Cardiac muscle cell (in vitro differentiated cells and primary cell): ENCODE measurements at places on chromosomes 3 and 15.

- DNase-seq: no peak
These were observed 68.9 kb upstream of the STXBP5L start for GRCh38 chr3:120839120-120839519.

- DNase-seq: no peak
These were observed 40.3 kb upstream of the ICE2 start for GRCh38 chr15:60519218-60519617.

- peak; percentile 50 for DNase-seq
These were observed 2.3 kb downstream of the FBXL22 start for GRCh38 chr15:63599401-63600000.

GRCh38 chr3:71924721-71925120 is 139.8 kb upstream of the PROK2 start:
- no peak for DNase-seq

DNA sequence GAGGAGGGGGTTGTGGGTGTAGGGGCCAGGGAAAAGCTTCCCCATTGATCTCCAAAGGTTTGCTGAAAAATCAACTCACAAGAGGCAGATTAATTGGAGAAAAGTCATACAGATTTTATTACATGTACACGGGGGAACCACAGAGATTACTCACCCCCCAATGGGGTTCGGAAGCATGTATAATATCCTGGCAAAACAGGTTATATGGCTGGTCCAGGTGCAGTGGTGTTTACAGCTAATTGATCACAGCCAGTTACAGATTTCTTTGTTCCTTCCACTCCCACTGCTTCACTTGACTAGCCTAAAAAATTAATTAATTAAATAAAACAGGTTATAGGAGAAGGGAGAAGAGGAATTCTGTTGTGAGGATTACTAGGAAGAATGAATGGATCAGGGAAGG is 22.4 kb downstream of the PRKCI start:
- no peak for DNase-seq

- DNase-seq: no peak
These were observed 42.7 kb downstream of the STT3B start for GRCh38 chr3:31575448-31575847.

GRCh38 chr3:48738144-48738536 is 21.1 kb upstream of the IP6K2 start:
- no peak for DNase-seq

GRCh38 chr15:82122746-82123400 is 77.1 kb upstream of the MEX3B start:
- no peak for DNase-seq

- DNase-seq: peak; percentile 50
These were observed 244.5 kb downstream of the FGF12 start for GRCh38 chr3:192482809-192483208.

DNA sequence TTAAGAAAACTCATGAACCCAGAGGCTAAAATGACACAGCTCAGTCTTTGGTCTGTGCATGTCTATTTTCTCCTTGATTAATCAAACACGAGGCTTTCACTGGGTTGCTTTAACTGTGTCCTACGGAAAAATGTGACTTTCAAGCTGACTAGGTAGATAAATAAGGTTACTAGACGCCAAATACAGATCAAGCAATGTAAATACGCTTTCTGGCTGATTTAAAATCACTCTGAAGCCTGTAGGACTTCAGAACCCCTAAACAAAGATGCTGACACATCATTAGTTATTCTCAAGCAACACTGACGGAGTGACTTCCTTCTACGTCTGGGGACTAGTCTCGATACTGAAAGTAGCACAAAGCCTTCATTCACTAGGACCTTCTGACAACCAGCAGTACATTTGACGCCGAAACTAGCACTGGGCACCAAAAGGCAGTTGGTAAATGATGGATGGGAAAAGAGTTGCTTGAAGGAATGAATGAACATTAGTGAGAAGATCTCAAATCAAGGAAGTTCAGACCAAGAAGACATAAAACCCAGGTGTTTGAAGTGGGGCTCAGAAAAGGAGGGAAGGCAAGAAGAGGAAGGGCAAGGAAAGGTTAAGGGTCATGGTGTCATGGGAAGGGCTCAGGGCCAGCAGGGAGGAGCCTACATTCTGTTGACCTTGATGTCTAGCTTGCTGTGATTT is 67.1 kb upstream of the CDV3 start:
- DNase-seq: no peak

GRCh38 chr3:186953011-186953487 is 22.7 kb downstream of the ST6GAL1 start:
- DNase-seq: peak; percentile 53

DNA sequence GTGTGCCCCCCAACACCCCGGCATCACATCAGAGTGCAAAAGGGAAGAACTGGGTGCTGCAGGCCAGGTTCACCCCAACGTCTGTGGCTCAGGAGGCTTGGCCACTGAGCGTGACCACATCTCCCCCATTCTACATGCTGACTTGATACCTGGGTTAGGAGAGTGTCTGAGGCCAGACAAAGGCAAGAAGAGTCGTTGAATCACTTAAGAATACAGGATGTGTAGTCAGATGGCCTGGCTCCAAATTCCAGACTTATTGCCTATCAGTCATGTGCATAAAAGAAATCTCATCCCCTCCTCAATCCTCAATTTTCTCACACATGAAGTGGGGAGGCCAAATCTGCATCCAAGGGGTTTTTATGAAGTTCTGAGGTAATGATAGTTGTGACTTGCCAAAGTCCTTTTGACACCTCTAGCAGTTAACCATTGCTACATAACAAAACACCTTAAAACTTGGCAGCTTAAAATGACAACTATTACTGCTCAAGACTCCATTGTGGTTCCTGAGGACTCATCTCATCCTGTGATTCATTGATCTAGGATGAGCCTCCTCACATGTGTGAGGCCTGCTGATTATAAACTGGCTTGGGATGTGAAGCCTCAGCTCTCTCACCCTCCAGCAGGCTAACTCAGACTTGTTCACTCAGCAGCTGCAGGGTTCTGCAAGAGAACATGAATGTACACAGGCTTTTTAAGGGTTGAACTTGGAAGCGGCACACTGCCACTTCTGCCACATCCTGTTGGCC is 138.8 kb upstream of the TLE3 start:
- no peak for DNase-seq

DNA sequence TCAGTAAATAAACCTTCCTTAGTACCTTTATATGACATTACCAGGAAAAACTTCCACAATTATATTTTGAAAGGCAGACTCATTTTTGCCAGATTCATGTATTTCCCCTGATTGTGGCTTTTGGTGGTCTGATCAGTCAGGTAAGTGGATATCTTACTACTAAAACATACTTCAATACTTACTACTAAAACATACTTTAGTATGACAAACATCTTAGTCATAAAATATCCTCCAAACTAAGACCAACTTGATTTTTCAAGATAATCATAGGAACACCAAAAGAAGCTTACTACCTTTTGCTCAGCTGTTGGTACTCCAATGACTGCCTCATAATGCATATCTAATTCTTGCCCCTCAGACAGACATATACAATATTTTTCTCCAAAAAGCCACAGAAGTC is 9.3 kb downstream of the TJP1 start:
- no peak for DNase-seq

DNA sequence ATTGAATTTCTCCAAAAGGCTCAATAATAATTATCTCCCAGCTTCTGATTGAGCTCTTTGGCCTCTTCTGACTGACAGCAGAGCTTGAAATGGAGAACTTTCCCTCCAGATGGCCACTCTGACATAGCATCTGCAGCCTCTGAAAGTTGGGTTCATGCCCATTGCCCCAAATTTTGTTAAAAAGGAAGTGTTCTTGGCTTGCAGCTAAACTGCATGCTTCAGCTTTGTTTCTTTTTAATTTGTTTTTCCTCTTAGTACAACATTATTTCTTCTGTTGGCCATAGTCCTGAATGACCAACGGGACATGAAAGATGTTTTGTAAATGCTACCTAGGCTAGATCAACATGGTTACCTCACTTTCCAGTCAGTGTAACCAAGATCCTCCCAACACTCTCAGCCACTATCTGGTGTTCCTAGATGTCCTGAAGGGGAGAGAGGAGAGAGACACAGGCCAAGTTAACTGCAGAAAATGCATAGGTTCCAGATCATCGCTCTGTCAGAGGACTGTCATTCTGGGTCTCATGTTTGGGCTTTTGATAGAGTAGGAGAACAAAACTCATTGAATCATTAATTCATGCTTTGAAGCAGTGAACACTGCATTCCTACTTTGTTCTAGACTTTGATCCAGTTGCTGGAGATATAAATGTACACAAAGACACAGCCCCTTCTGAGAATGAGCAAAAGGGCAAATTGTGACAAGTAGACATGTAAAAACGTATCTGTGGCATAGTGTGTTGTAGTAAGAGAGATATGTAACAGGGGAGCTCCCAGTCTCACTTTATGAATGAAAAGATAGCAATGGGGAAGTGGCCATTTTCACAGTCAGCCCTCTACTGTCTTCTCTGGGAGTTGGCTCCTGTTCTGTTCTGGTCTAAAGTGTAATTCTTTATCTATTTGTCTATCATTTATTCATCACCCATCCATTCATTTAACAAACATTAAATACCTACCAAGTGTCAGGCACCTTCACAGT is 156.2 kb downstream of the ZNF621 start:
- DNase-seq: no peak

- DNase-seq: peak; percentile 74
These were observed 1.8 kb upstream of the PLXND1 start for GRCh38 chr3:129608087-129608935.

DNA sequence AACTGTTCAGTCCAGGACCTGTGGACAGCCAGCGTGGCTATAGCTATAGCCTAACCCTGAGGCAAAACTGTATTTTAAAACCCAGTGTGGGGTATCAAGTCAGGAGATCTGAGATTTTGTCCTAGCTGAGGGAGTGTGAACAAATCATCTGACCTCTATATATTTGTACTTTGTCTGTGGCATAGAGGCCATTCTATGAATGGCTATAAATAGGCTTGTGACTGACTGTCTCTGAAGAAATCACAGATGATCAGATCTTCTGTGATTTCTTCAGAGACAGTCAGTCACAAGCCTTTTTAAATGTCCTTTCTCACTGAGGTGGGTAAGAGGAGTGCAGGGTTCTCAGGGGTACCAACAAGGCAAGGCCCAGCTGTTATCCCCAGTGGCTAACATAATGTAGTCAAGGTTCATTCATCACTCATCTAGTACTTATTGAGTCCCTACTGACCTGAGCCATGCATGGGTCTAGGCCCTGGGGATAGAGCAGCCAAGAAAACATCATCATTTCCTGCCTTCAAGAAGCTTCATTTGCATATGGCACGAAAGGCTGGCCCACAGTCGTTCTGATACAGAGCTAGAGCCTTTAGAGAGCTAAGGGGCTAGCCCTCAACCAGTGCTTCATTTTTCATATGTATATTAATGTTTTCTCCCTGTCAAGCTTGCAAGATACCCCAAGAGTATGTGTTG is 53.3 kb downstream of the TIPARP start:
- DNase-seq: no peak

- peak; percentile 21 for DNase-seq
These were observed 26.6 kb downstream of the USP50 start for GRCh38 chr15:50519740-50520425.

DNA sequence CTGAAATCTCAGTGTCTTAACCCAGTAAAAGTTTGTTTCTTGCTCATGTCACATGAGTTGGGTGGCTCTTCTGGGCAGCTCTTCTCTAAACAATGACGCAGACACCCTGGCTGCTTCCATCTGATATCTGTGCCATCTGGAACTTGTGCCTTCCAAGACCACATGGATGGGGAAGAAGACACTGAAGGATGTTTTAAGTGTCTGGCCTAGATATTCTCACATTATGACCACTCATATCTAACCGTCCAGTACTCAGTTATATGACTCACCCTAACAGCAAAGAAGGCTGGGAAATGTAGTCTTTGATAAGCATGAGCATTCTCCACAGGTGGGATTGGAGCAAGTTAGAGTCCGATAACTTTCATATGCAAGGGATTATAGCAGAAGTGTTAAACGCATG is 66.4 kb downstream of the RYR3 start:
- no peak for DNase-seq

DNA sequence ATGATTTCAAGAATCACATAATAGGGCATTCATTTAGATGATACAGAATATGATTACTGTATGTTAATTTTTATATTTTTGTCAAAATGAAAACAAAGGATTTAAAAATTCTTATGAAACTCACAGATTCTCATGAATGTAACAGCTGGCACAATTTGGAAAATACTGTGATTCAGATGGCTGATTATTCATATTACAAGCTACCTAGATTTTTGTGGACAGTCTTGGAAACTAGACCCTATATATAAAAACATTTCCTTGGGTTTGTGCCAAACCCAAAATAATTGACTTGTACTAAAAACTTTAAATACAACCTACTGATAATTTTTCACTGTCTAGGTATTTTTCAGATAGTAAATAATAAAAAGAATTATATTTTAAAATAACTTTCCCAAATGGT is 26.2 kb downstream of the ZBED2 start:
- DNase-seq: no peak

- peak; percentile 61 for DNase-seq
These were observed 25.0 kb downstream of the ADAM10 start for GRCh38 chr15:58724466-58724865.

DNA sequence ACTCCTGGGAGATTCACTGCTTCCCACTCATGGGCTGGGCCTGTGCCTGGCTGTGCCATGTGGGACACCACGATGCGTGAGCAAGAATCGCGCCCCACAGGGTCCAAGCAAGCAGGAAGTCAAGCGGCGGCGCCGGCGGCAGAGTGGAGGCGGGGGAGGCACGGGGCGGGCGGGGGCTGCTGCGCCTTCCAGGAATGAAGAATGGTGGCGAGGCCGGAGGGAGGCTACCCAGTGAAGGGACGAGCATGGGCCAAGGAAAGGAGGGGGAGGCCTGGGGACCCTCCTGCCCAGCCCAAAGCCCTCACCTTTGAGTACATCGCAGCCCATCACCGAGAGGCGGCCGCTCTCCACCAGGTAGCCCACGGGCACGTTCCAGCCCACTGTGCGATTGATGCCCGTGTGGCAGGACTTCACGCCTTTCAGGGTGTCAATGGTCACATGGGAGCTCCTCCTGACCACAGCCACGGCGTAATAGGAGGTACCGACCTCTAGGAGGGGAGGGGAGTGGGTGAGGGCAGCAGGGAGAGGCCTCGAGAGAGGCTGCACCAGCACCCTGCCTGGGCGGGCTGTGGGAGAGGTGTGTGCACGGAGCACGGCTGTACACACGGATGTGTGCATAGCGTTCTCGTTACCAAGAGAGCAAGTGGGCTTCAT is 5.5 kb downstream of the MELTF start:
- DNase-seq: no peak

DNA sequence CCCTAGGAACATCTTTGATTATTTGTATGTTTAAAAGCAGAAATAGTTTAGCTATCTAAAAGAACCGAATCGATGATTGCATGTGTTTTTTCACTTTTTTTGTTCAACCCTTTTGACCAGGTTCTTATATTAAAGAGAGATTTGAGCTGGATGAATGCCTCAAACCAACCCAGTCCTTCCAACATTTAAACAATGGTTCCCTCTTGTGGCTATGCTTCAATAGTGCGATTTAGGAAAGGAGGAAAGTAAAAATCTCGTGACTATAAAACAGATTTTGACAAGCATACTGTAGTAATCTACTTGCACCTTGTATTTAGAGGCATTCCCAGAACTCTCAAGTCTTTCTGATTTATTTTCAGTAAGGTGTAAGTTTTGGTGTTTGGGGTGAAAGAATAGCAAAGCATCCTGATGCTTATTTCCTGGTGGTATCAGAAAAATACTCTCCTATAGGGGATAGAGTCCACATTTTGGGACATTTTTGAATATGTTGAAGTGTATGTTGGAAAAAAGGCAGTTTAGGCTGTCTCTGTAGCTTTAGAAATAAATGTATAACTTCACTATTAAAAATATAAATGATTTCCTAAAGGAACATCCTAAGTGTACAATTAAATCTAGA is 159.6 kb upstream of the KCNH8 start:
- DNase-seq: peak; percentile 28
